ENCODE measurements at places on chromosomes 3 and 15. TPM values are rescaled to one million over a fixed set of nuclear protein-coding genes. Genes with fewer than 3 reads are reported as not detected.

Gene KNG1
- total RNA-seq: not detected

Gene CKMT1B
- total RNA-seq: 18.8 TPM

Gene MAGI1
- 46.5 TPM for total RNA-seq

Gene BFSP2
- not detected for total RNA-seq

DNA sequence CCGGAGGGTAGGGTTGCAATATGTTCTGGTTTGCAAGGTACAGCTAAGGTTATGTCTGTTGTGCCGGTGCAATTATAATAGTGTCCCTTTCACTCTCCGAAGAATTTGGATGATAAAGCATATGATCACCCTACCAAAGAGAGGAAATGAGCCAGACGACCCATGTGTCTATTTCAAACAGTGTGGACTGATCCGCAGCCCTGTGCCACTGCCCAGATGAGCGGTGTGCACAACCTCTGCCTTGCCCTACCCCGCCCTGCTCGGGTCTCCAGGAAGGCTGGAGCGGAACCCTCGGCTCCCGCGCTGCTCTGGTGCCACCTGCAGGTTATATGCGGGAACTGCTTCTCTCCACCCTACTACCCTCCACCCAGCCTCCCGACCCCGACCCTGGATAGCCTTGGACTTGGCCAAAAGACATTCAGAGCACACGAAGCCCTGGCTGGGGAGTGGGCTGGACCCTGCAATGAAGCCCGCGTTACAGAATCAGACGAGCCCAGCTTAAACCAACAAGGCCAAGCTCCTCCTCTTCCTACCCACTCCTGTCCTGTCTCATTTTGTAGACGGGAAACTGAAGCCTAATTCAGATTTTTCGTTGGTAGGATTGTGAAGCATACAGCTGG is 68.4 kb upstream of the CHRNB4 start:
- DNase-seq: peak; percentile 88
- no peak overlapping the region for H3K4me3 ChIP-seq
- peaks cover 17% of the 10 kb centered on the region for H3K36me3 ChIP-seq
- H3K27me3 ChIP-seq: no peaks in the 10 kb centered on the region
- H3K27ac ChIP-seq: no peak overlapping the region

GRCh38 chr15:29859973-29860715 is 37.9 kb upstream of the TJP1 start:
- no peaks in the 10 kb centered on the region for H3K36me3 ChIP-seq
- peaks cover 1% of the 10 kb centered on the region for H3K4me1 ChIP-seq
- no peak for DNase-seq

DNA sequence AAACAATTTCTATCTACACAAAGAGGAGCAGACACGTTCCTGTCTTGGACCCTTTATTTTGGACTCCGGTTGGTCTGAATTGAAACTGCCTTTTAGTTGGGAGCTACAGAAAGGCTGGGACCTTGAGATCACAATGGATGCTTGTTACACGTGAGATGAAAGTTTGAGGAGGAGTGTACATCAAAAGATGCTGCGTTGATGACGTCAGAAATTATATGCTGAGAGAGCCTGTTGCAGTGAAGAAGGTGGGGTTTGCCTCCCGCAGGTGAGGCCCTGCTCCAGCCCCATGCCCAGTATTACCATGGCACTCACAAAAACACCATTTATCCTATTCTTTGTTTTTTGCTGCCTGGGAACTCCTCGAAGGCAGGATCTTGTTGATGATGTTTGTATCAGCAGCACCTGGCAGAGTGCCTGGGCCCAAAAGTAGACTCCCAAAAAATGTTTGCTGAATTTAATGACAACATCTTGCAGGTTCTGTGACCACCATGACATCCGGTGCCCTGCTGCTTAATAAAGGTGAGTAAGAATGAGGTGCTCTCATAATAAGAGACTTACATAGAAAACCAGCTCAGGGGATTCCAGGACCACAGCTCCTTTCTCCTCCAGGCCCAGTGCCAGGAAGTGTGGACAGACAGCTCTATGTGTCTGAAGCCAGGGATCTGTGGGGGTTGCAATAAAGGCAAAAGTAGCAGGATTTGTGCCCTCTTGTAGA is 136.1 kb upstream of the UBE2E1 start:
- H3K27me3 ChIP-seq: no peaks in the 10 kb centered on the region
- no peak for DNase-seq
- H3K4me3 ChIP-seq: no peak overlapping the region
- H3K36me3 ChIP-seq: no peaks in the 10 kb centered on the region
- H3K27ac ChIP-seq: no peak overlapping the region

- peak overlapping the region; percentile 93 for H3K27ac ChIP-seq
- H3K4me3 ChIP-seq: peak overlapping the region; percentile 21
- H3K36me3 ChIP-seq: peaks cover 8% of the 10 kb centered on the region
- peaks cover 6% of the 10 kb centered on the region for H3K27me3 ChIP-seq
Observed at GRCh38 chr15:99711625-99712024, 21.6 kb downstream of the LYSMD4 start.
